ENCODE measurements at places on chromosomes 6 and 20.

DNA sequence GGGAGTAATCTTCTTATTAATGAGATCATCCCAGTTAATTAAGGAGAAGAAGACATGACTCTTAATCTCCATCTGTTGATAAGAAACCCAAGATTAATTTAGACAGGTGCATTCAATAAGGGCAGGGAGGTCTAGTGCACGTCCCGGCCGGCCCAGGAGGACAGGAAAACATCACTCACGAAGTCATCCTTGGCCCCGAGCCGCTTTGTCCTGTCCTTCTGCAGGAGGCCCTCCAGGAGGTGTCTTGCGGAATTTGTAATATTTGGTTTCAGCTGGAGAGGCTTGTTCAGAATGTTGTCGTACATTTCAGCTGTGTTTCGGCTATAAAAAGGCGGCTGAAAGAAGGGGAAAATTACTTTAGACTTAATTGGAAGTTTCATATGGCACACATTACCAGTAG, 118.4 kb upstream of the SLC2A12 start:
- no peak for DNase-seq

DNA sequence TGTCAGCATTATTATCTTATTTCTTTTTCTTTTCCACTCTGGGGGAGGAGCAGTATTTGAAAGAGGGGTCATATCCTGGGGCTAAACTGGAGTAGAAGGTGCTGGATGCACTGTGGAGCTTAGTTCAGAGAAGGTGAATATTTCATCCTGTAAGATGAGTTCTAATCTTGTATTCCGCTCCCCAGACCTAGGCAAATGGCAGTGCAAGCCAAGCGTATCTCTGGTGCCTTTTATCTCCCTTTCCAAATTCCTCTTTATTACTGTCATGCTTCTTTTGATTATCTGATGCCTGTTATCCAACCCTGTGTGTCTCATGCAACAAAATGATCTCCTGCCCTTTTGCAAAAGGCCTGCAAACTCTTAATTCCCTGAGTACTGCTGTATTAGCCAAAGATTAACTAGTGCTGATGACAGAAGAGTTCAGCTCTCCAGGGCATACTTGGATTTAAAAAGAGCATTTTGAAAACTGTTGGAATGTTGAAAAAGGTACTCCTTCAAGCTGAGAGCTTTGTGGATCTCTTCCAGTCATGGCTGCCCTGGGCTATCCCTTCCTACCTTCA, 138.0 kb downstream of the CARMIL1 start:
- no peak for DNase-seq

GRCh38 chr20:59006864-59007664, at the start of gene CTSZ:
Gene CTSZ (minus strand): TSS chr20:59007254. CDS start chr20:59007128, 126 bp downstream.
- no peak for DNase-seq

DNA sequence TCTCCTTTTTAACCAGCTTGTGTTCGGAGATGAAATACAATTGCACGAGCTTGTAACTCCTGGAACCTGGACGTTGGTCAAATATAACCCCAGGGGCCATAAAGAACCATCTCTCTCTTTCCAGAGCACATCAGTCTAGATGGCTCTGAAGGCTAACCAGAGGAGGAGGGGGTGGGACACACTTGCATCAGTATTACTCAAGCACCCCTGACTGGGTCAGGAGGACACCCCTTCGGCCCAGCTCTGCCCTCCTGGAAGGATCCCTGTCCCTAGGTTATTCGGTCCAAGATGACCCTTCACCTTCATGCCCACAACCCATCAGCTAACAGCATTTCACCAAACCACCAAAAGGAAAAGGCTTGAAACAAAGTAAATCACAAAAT, 67.1 kb downstream of the FYN start:
- DNase-seq = no peak

DNA sequence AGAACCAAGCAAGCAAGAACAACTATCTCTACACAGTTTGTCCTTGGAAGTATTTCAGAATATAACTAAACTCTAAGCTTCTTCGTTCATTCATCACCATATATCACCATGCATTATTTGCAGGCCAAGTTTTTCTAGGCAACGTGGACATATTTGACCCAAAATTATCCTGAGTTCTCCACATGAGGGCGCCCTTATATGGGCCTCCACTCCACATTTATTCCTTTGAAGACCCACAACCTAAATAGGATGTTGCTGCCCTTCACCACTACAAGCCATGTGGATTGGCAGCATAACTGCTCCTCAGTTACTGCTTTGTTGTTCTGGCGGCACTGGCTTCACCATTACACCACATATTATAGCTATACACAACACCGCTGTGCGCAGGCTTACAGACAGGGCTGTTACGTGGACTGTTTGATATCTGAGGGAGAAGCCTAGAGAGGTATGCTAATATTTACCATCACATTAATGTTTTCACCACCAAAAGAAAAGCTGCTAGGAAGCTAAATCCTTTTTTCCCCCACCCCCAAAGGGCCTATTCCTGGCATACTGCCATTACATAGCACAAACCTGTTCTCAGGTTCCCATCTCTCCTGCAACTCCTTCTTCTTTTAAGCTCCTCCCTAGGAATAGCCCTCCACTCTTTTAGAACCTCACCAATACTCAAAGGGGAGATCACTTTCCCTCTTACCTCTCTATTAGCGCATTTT, 411.7 kb downstream of the C6orf118 start:
- DNase-seq = no peak

- DNase-seq = no peak
These were observed 1.4 kb upstream of the SNTA1 start for GRCh38 chr20:33444797-33445560.

GRCh38 chr20:62051144-62051543, 14.5 kb downstream of the TAF4 start:
- no peak for DNase-seq

GRCh38 chr20:61661583-61661982, 404.1 kb downstream of the TAF4 start:
- DNase-seq = no peak

GRCh38 chr6:90907931-90908655, 321.2 kb upstream of the MAP3K7 start:
- DNase-seq = no peak

DNA sequence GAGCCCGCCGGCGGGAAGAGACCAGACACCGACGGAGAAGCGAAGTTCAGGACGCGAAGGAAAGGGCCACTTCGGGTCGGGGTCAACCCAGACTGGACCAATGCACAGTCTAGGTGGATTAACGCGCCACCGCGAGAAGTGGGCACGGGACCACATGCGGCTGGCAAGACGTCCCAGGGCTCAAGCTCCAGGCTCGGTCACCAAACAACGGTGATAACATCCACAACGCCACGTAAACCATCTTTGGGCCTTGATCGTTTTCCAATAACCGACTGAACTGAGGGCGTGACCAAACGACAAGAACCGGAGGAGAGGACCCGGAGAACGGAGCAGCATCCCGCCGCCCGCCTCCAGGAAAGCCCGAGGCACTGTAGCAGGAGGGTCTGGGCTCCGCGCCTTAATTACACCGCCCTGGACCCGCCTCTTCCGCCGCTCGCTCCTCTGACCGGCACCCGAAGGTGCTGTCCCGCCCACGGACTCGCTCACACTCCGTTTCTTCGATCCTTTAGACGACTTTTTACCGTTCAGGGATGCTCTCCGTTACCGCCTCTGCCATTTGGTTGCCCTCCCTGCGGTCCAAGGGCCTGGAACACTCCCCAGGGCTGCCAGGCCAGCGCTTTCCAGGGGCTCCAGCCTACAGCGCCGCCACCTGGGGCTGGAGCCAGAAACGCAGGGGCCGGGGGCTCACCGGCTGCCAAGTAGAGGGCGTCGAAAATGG, 44.1 kb downstream of the DPPA5 start:
- DNase-seq = no peak

- no peak for DNase-seq
These were observed 42.1 kb downstream of the LYRM2 start for GRCh38 chr6:89596484-89596883.

GRCh38 chr20:32183947-32184635, 23.5 kb downstream of the PLAGL2 start:
- no peak for DNase-seq

DNA sequence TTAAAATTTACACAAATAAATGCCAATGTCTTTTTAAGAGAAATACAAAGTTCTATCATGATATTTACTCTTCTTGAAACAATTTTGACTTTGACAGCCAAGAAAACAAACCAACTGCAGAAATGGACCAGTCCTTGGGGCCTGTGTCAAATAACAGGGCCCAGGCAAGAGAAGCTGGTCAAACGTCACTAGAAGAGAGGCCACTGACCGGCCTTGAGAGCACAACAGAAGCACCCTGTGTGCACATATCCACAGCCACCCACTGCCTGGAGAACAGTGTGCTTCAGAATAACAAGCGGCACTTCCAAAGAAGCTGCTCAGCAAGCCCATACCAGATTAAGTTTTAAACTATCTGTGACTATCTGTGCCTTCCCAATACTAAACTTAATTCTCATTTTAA, 14.8 kb downstream of the APMAP start:
- no peak for DNase-seq

DNA sequence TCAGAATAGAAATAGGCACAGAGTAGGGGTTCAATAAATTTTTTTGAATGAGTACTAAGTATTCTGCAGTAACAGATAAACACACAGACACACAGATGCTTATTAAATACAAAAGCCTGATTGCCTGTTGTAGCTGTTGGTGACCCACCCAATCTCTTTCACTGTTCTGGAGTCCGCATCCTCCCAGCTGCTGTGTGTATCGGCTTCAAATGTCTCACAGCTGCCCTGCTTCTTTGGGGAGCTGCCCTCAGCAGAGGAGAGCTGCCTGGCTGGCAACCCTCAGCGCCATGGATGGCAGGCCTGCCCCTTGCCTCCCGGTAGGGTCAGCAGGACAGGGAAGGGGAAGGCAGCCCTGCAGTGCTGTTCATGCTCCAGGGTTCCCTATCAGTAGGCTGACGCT, 85.9 kb upstream of the PRND start:
- DNase-seq = no peak

GRCh38 chr6:11586536-11586935, 49.0 kb downstream of the TMEM170B start:
- DNase-seq = no peak

GRCh38 chr6:128827675-128828464, 55.1 kb upstream of the LAMA2 start:
- DNase-seq = no peak

DNA sequence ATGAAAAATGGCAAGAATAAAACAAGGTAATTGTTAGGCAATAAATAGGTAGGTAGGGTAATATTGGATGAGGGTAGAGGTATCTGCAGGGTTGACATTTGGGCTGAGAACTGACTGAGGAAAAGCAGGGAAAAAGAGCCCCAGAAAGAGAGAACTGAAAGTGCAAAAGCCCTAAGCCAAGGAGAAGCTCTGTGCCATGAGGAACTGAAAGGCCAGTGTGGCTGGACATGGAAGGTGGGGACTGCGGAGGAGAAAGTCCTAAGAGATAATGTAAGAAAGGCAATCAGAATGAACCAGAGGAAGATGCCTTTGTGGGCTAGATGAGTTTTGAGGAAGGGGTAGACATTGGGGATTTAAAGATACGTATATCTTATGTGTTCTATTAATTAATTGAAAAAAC, 9.9 kb upstream of the HIVEP2 start:
- DNase-seq = no peak

DNA sequence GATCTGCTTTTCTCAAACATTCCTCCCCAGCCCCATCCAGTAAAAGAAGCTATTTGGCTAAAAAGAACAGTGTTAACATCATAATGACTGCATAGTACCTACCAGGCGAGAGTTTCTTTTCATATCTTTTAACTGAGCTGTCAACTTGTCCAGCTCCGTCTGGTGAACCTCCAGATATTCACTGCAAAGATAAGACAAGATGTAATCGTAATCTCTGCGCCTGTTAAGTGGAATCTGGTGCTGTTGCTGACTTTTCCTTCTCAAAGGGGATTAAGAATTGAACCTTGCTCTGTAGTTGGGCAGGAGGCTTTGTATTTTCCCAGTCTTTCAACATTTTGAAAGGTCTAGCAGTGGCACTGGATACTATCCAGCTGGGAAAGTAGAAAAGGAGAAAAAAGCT, 63.0 kb downstream of the RIPOR2 start:
- DNase-seq = no peak

- no peak for DNase-seq
These were observed 3.0 kb upstream of the CDYL start for GRCh38 chr6:4773181-4773580.

DNA sequence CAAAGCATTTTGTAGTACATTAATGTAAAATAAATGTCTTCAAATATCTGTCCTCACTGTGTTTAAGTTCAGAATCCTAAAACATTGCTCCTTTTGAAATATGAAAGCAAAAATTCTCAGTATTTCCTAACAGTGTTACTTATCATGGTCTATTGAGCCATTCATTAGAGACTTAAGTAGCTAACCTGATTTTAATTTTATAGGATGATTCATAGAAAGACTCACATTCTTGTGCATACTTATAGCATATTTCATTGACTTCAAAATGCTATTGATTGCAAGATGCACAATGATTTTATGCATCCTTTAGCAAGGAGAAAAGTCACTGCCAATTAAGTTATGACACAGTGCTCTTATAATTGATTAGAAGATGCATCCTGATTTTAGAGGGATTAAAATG, 85.7 kb downstream of the HIVEP1 start:
- no peak for DNase-seq

DNA sequence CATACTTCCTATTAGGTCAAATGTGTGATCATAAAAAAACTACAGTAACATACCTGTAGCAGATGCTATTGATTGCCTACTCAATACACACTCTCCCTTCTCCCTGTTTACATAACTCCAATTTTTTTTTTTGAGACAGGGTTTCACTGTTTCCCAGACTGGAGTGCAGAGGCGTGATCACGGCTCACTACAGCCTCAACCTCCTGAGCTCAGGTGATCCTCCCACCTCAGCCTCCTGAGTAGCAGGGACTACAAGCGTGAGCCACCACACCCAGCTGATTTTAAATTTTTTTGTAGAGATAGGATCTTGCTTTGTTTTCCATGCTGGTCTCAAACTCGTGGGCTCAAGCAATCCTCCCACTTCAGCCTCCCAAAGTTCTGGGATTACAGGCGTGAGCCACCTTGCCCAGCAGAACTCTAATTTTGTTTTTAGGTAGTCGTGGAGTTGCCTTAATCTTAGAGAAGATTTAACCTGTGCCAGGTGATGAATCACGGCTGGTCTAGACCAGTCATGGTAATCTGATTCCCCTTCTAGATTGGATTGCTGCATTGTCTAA, 14.0 kb upstream of the KIF3B start:
- DNase-seq = no peak

DNA sequence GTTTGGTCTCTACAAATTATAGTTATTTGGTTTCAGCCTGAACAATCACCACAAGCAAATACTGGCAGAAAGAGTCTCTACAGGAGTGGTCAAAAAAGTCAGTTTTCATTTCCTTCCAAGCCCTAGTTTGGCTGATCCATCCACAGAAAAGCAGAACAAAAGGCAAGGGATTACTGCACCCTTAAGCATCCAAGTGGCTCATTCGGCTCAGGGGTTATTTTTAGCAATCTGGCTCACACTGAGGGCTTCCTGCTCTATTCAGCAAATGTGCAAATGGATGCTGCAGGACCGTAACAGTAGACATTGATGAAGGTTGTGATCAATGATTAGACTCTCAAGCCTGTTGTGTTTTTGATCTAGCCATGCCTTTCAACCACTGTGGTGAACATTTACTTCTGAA, 62.2 kb upstream of the FABP7 start:
- peak; percentile 93 for DNase-seq

All from cerebellar nuclear complex (tissue), 1 donor.